HCT116 (cell line): ENCODE measurements at places on chromosomes 13 and 19.

GRCh38 chr19:18361646-18362045 lies 21.2 kb downstream of the PGPEP1 start:
- DNase-seq = no peak

DNA sequence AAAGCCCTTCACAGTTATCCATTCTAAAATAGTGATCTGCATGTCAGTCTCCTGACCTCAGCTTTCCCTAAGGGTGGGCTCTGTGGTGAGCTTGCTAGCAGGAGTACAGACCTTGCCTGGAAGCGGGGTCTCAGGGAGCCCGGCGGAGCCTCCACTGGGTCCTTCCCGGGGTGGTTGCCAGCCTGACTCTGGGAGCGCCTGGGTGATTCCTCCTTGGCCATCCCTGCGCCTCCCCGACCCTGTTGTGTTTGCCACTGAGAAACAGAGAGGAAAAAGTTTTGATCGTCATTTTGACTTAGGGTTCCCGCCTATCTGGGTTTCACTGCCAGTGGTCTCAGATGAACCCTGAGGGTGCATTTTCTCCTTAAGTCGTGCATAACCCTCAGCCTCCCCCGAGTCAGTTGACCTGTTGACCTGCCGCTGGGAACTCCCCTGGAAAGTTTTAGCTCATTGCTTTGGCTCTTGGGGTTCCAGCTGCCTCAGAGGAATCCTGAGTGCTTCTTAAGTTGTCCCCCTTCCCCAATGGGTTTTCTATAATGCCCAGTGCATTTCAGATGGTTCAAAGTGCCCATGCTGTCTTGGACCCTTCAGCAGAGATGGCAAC lies 117.8 kb downstream of the RAB20 start:
- no peak for DNase-seq

DNA sequence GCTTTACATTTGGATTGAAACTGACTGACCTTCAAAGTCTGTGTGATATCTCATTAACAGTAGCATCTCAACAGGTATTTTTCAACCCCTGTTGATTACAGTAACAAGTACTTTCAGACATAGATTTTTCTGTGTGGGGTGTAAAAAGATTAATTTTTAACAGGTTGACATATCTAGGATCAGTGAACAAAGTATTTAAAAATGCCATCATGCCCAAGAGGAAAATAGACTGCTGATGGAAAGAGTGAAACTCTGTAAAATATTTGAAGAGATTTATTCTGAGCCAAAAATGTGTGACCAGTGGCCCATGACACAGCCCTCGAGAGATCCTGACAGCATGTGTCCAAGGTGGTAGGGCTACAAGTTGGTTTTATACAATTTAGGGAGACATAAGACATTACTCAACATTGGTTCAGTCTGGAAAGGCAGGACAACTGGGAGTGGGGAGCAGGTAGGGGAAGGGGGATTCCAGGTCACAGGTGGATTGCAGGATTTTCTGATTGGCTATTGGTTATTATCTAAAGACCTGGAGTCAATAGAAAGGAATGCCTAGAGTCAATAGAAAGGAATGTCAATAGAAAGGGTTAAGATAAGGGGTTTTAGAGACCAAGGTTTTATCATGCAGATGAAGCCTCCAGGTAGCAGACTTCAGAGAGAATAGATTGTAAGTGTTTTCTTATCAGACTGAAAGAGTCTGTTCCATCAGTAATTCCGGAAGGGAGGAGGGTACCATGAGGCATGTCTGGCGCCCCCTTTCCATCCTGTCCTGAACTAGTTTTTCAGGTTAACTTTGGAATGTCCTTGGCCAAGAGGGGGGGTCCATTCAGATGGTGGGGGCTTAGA lies 29.1 kb downstream of the TNFRSF19 start:
- no peak for DNase-seq

- DNase-seq = no peak
These were observed 7.9 kb downstream of the DBP start for GRCh38 chr19:48629297-48629598.

GRCh38 chr19:4639531-4640246 lies 373 bp downstream of the TNFAIP8L1 start:
- no peak for DNase-seq

- DNase-seq = no peak
These were observed 150.6 kb downstream of the GPC6 start for GRCh38 chr13:93377196-93377595.

DNA sequence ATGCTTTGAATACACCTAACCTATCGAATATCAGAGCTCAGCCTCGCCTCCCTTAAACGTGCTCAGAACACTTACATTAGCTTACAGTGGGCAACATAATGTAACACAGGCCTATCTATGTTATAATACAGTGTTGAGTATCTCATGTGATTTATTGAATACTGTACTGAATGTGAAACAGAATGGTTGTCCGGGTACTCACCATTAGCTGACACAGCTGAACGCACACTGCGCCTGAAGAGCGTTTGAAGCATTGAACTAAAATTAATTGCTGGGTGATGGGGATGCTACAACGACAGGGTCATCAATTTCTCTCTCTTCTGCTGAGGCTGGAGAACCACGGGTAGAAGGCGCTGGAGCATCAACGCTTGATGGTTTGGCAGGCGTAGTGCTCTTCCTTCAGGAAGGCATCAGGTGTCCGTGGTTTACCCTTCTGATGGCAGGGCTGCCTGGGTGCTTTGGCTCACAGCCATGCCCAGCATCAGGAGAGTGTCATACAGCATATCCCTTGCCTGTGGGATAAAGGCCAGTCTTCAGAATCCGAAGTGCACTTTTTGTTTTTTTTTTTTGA lies 46.9 kb upstream of the UBE2L5 start:
- no peak for DNase-seq

- no peak for DNase-seq
These were observed 115.4 kb upstream of the TMTC4 start for GRCh38 chr13:100789968-100790367.

DNA sequence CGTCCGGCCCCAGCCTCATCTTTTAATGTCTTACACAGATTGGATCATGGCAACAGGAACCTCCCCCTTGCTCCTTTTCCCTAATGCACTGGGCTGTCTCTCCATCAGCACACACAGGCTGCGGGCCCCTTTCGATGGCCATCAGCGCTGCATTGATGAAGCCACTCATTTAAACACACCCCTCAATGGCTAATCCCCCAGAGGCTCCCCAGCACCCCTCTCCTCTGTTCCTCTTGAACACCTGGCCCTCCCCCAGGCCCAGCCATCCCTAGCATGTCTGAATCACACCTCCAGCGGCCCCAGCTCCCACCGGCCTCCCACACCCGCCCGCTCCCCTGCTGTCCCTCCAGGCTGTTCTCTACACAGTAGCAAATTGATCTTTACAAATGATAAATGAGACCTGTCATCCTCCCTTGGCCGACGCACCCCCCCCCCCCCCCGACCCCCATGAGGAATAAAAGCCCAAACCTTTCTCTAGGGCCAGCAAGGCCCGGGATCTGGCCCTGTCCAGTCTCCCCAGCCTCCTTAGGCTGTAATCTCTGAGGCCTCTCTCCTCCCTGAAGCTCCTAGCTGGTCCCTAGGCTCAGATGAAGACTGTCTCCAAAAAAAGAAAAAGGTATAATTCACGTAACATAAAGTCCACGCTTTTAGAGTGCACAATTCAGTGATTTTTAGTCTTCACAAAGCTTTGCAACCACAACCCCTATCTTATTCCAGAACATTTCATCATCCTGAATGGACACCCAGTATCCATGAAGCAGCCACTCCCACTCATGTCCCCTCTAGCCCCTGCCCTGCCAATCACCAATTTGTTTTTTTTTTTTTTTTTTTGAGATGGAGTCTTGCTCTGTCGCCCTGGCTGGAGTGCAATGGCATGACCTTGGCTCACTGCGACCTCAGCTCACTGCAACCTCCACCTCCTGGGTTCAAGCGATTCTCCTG lies 7.4 kb downstream of the RPL28 start:
- no peak for DNase-seq

GRCh38 chr13:113483504-113484293 lies 6.8 kb downstream of the DCUN1D2 start:
- DNase-seq = no peak

GRCh38 chr19:45782162-45782691 lies at the start of gene DMPK:
TSS of gene DMPK (minus strand) at chr19:45782490. CDS start at chr19:45782352, 138 bp downstream.
- no peak for DNase-seq

DNA sequence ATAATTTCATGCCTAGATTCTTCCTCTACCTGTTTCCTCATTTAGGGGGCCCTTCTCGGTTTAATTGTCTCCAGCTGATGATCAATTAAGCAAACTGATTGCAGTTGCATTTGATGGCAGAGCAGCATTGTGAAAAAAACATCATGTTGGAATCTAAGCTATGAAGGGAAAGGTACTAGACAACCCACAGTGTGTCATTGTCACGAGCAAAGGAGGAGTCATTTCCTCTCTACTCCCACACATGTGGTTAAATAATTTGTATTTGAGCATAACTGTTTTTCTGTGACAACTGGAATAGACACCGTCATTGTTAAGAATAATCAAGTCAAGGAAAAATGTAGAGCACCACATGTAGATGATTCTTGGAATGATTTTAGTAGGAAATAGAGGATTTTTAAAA lies 240.3 kb downstream of the DCT start:
- no peak for DNase-seq

- DNase-seq = no peak
These were observed 6.1 kb upstream of the IFNL4 start for GRCh38 chr19:39254531-39255345.

DNA sequence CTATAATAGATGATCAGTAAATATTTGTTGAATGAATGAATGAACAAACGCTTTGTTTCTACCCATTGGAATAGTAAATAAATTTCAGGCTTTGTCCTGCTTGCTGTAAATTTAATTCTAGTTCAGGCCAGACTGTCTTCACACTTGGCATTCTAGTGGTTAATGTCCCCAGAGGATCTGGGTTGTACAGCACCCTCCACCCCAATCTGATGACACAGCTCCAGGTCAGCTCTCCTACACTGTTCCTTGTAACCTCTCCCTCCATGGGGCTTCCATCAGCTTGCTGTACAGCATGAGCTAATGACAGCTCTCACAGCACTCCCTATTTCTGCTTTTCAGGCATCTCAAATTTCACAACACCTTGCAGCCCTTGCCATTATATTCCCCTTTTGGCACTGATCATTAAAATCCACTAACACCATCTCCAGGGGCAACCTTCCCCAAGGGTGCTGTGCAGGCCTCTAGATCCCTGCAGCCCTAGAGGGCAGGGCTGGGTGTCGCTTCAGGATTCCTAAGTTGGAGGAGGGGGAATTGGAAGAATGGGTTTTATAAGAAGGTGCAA lies 12.7 kb upstream of the KL start:
- DNase-seq = no peak

DNA sequence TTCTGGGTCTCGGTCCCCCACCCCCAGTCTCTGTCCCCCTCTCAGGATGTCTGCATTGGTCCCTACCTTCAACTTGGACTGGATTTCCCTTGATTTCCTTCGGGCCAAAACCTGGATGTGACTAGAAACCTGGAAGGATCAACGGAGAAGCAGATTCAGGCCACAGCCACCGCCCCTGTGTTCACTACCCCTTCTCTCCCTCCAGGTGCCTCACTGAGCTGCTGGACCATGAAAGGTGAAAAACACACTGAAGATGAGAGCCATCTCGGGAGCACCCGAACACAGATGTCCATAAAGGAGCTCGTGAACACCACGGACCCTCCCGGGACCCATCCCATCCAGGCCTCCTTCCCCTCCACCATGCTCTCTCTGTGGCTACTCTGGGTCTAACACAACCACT lies 5.0 kb downstream of the TEAD2 start:
- DNase-seq = no peak

- DNase-seq = no peak
These were observed 3.3 kb upstream of the RDH13 start for GRCh38 chr19:55066107-55066709.

DNA sequence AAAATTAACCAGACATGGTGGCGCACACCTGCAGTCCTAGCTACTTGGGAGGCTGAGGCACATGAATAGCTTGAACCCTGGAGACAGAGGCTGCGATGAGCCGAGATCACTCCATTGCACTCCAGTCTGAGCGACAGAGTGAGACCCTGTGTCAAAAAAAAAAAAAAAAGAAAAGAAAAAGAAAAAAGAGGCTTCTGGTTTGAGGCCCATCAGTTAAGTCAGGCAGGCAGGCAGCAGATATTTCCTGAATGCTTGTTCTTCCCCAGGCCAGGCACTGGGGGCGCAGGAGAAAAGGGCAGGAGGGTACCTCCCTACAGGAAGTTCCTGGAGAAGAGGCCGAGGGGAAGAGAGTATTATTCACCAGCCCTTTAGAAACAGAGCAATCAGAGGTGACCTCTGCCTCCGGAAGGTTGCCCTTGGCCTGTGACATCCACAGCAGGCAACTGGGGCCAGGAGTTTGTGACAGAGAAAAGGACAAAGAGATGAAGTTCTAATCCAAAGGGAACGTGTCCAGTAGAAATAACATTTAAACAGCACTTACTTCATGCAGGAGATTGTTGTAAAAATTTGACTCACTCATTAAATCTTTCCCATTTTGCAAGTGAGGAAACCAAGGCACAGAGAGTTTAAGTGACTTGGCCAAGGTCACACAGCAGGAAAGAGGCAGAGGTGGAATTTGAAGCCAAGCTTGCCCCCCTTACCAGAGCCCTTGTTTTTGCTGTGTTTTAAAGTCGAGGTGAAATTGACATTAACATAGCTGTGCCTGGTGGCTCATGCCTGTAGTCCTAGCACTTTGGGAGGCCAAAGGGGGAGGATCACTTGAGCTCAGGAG lies 4.3 kb upstream of the RLN3 start:
- no peak for DNase-seq

DNA sequence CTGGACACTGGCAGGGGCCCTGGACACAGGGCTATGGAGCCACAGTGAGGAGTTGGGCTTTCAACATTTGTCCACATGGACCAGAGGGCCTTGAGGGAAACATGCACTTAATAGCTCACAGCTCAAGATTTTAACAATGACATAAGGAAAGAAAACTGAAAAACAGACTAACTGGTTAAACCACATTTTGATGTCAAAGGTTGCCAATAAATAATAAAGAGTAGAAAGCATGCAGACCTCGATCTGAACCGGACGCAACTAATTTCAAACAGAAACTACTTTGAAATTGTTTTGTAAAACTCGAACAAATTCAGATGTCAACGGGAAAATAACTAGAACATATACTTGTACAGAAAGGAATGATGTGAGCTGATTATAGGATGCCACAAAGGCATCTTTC lies 15.5 kb upstream of the ZNF888 start:
- no peak for DNase-seq

DNA sequence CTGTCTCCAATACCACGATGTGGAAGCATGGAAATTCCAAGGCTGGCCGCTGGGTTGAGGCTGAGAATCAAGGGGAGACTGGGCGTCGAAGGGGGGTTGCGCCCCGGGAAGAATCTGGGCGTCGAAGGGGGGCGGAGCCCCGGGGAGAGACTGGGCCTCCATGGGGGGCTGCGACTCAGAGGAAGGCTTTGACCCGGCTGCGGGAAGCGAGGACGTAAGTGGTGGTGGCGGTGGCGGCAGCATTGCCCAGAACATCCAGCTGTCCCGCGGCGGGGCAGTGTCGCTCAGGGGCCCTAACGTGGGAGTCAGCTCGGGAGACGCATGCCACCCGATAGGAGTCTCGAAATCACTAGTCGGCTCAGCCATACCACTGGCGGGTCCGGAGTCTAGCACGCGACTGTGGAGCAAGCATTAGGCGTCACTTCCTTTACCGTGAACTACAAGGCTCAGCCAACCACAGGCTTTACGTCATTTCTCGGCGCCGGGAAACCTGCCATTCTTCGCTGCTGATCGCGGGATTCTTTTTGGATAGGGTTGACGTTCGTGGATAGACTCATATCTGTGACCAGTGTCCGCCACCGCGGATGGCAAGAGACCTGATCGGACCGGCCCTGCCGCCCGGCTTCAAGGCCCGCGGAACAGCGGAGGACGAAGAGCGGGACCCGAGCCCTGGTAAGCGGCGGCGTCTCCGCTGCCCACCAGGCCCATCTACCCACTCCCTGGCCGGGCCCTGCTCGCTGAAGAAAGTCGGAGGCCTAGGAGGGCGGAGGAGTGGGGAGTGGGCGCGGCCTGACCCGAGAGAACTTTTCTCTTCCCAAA lies at the start of the genes GPALPP1 and NUFIP1:
Gene GPALPP1 (plus strand): TSS at position 468 of the 819 bp plus-strand sequence. CDS start 117 bp downstream, at position 585.
Gene NUFIP1 (minus strand): TSS at position 401 of the 819 bp plus-strand sequence. CDS start 35 bp downstream, at position 366.
- peak; percentile 90 for DNase-seq
